ENCODE measurements at places on chromosomes 3 and 15. TPM values are rescaled to one million over a fixed set of nuclear protein-coding genes. Genes with fewer than 3 reads are reported as not detected.

GRCh38 chr3:143754090-143754489, 94.2 kb downstream of the SLC9A9 start:
- no peak for DNase-seq

DNA sequence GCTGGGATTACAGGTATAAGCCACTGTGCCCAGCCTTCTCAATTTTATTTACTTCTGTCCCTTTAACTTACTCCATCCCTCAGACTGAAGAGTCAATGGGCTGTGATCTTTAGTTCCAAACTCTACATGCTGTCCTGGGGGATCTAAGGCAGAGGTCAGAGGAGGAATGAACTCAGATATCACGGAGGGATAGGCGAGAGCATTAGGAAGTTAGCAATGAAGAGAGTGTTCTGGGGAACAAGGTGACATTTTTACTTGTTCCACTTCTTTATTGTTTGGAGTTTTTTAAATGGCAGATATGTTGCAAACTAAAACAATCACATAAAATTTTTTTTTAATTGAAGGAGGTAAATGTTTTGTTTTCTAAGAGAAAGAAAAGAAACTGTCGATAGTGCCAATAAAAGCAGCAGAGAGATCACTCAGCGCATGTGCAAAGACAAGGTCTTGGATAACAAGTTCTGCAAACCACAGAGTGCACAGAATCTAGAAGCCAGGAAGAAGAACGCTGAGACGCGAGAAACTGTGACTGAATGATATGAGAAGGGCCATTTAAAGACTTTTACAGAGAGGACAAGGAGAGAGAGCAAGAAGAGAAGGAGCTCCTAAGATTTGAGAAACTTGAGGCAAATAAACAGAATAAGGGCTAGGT, 10.8 kb upstream of the CA12 start:
- no peak for DNase-seq

- DNase-seq: no peak
Measured at GRCh38 chr3:163327086-163327485, 1751.2 kb downstream of the SI start.

GRCh38 chr15:99985878-99986277, 252.6 kb upstream of the LYSMD4 start:
- no peak for DNase-seq

GRCh38 chr3:57943525-57944495, 64.4 kb upstream of the FLNB start:
- no peak for DNase-seq

DNA sequence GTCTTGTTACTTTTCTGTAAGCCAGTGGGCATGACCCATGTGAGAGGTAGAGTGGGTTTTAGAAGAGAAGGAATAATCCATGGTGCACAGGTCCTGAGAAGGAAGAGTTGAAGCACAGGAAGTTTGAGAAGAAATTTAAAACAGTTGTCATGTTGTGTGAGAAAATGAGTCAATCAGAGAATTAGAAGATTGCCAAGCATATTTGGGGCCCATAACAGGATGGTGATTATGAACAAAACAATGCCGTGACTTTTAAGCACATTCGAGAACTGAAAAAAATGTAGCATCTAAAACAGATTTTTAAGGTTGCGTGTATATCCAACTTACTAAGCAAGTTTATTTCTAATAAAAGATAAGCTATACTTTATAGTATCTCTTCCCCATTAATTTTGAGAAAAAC, 198.7 kb downstream of the RORA start:
- no peak for DNase-seq

CIDEC gene
- total RNA-seq: 0.26 TPM

LRRIQ4 gene
- total RNA-seq: not detected

All from myocyte (in vitro differentiated cells).